ENCODE measurements at places on chromosomes 7 and 10.

- no peak for DNase-seq
Observed at GRCh38 chr10:33137356-33138005, 179.5 kb upstream of the ITGB1 start.

DNA sequence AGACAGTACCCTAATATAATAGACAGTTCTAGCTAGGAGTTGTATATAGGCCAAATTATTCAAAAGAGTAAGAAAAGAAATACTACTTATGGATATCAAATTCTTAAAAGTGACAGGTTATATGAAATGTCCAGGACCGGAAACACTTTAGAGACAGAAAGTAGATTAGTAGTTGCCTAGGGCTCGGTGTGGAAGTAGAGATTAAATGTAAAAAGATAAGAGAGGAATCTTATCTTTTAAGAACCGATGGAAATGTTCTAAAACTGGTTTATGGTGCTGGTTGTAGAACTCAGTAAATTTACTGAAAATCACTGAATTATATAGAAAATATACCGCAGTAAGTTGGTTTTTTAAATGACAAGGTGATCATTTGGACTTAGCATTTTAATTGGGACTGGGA, 147.5 kb upstream of the ASAH2 start:
- no peak for DNase-seq

DNA sequence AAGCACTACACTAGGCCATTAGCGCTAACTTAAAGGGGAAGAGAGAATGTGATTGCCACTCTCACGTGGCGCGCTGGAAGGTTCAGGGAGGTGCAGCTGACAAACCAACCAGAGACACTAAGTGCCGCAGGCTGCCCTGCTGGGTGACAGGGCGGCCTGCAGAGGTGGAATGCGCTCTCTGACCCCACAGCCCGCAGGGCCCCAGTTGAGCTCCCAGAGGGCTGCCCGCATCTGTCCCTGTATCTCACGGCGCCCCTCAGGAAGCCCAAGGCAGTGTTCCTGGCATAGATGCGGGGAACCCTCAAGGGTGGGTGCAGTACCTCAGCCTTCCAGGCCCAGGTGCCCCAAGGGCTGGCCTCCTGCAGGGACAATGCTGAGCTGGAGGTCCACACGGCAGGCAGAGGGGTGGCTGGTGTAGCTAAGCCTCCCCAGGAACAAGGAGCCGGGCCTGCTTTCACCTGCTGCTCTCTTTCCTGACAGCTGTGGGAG, 66.6 kb downstream of the CALML3 start:
- no peak for DNase-seq

DNA sequence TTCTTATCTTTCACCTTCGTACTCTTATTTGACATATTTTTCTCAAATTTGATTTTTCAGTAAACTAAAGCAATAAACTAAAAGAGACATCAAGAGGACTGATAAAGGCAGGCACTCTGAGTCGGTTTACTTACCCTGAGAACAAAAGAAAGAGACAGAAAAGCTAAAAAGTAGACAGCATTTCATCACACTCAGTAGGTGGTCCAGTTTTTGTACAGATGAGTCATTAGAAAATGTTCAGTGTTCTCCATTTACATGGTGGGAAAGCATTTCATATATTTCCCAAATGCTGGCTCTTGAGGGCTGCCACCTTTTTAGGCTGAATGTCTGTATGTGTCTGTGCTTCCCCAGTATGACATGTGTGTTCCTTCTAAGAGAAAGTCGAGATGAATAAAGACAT, 52.7 kb downstream of the NHLRC2 start:
- no peak for DNase-seq

GRCh38 chr10:123634221-123634620, 31.9 kb upstream of the GPR26 start:
- DNase-seq, result no peak

DNA sequence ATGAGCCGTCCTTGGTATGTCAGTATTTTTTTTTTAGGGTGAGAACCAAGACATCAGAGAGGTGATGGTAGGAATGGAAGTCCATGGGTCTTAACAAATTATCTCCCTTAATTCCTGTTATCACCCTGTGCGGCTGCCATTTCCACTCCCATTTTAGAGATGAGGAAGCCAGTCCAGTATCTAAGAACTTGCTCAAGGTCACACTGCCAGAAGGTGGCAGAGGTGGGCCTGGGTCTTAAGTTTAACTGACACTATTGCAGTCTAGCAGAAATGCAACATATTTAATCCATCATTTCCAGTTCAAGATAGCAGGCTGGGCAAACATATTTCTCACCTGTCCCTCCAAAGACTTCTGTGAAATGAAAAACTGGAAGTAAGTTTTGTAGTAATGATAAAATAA, 108.3 kb downstream of the GLI3 start:
- DNase-seq, result peak; percentile 1

GRCh38 chr10:88651101-88651551, 13.1 kb upstream of the LIPF start:
- DNase-seq, result no peak

- no peak for DNase-seq
Observed at GRCh38 chr7:2774935-2775334, 69.2 kb downstream of the GNA12 start.

DNA sequence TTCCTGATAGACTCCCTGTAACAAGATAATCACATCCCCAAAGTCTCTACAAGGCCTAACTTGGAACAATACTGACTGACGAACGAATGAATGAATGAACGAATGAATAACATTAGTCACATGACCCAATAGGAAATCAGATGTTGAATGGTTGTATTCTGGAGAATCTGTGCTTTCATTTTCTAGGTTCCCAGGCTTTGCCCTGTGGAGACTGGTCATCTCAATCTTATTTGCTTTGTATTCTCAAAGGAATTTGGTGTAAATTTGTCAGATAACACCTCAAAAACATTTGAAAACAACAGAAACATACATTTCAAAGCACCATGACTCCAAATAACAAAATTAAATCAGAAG, 69.6 kb upstream of the COL1A2 start:
- DNase-seq, result no peak

GRCh38 chr7:107993891-107994291, 9.1 kb downstream of the LAMB1 start:
- DNase-seq, result no peak

- DNase-seq, result no peak
Observed at GRCh38 chr7:90269163-90269562, 24.2 kb downstream of the CFAP69 start.

DNA sequence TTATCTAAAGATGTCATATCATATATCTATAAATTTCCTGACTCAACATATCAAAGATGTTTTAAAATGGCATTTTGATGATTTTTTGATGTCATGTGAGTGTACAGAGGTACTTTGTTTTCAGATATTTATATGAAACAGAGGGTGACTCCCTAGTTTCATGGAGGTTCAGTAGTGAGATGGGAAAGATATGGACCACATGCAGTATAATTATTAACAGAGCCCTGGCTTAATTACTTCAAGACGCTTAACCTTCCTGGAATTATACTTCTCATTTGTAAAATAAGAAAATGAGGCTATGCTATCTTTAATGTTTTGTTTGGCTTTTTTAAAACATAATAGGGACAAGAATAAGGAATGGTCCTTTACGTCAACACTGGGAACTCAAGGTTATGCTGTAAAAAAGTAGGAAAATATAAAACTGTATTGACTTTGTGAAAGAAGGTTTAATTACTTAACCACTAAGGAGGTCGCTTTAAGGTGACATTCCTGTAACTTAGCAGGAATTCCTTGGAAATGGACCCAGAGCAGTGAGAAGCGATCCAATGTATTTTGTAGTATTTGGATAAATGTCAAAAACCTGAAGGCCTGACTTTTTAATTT, 821.0 kb upstream of the IGFBP3 start:
- no peak for DNase-seq

- DNase-seq, result no peak
Observed at GRCh38 chr10:35112571-35112970, 14.1 kb upstream of the CREM start.

GRCh38 chr10:70759781-70760180, 25.4 kb downstream of the TBATA start:
- peak; percentile 45 for DNase-seq

GRCh38 chr10:119205894-119206602, 1.3 kb upstream of the GRK5 start:
- DNase-seq, result peak; percentile 79

DNA sequence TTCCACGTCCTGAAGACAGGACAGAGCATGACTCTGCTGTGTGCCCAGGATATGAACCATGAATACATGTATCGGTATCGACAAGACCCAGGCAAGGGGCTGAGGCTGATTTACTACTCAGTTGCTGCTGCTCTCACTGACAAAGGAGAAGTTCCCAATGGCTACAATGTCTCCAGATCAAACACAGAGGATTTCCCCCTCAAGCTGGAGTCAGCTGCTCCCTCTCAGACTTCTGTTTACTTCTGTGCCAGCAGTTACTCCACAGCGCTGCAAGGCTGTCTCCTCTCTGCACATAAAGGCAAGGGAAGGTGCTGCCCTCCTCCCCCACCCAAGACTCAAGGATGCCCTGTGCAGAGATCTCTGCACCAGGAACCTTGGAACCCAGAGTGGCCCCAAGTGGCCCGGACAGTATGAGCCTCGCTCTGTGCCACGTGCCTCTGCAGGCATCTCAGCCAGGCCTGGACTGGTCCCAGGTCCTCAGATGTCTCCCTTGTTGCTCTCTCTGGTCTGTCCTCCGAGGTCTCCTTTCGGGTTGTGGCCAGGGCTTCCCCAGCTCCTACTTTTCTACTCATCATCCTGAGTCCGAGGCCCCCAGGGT, 230.3 kb upstream of the PRSS58 start:
- DNase-seq, result no peak

- DNase-seq, result no peak
Observed at GRCh38 chr10:2791774-2792443, 275.4 kb upstream of the PFKP start.

DNA sequence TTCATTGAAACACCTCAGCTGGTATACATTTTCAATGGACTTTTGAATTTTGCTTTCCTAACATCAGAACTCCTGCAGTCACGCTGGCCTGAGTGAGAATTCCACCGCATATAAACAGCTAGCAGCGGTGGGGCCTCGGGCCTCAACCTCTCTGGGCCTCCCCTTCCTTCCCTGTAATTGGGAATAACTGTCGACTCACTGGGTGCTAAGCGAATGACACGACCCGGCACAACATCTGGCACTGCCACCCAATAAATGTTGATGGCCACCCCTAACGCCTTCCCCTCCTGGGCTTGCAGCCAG, 670 bp downstream of the RCC1L start:
- DNase-seq, result peak; percentile 52

GRCh38 chr10:92891885-92892690, 43.8 kb downstream of the EXOC6 start:
- DNase-seq, result no peak

Measured in KBM-7 (cell line).